ENCODE measurements at places on chromosomes 5 and 9. TPM values are rescaled to one million over a fixed set of nuclear protein-coding genes. Genes with fewer than 3 reads are reported as not detected.

- H3K27ac ChIP-seq, result no peak overlapping the region
- no peaks in the 10 kb centered on the region for H3K36me3 ChIP-seq
- no peak overlapping the region for H3K4me3 ChIP-seq
These were observed 63.1 kb downstream of the HSPA4 start for GRCh38 chr5:133114933-133115310.

- no peaks in the 10 kb centered on the region for H3K27me3 ChIP-seq
- H3K4me3 ChIP-seq, result no peak overlapping the region
- no peak overlapping the region for H3K27ac ChIP-seq
- no peaks in the 10 kb centered on the region for H3K36me3 ChIP-seq
- no peaks in the 10 kb centered on the region for H3K4me1 ChIP-seq
These were observed 360.1 kb upstream of the C9orf72 start for GRCh38 chr9:27933210-27934025.

GRCh38 chr5:141039061-141039460 is 12.1 kb upstream of the PCDHB1 start:
- DNase-seq, result no peak
- no peak overlapping the region for H3K4me3 ChIP-seq
- no peak overlapping the region for H3K27ac ChIP-seq
- no peaks in the 10 kb centered on the region for H3K36me3 ChIP-seq

GRCh38 chr5:15376803-15377202 is 123.2 kb upstream of the FBXL7 start:
- no peaks in the 10 kb centered on the region for H3K27me3 ChIP-seq
- H3K27ac ChIP-seq, result no peak overlapping the region
- H3K4me1 ChIP-seq, result no peaks in the 10 kb centered on the region

- no peak overlapping the region for H3K4me3 ChIP-seq
- no peaks in the 10 kb centered on the region for H3K27me3 ChIP-seq
- no peaks in the 10 kb centered on the region for H3K4me1 ChIP-seq
- no peaks in the 10 kb centered on the region for H3K36me3 ChIP-seq
These were observed 70.4 kb downstream of the ARHGEF37 start for GRCh38 chr5:149651686-149652085.

DNA sequence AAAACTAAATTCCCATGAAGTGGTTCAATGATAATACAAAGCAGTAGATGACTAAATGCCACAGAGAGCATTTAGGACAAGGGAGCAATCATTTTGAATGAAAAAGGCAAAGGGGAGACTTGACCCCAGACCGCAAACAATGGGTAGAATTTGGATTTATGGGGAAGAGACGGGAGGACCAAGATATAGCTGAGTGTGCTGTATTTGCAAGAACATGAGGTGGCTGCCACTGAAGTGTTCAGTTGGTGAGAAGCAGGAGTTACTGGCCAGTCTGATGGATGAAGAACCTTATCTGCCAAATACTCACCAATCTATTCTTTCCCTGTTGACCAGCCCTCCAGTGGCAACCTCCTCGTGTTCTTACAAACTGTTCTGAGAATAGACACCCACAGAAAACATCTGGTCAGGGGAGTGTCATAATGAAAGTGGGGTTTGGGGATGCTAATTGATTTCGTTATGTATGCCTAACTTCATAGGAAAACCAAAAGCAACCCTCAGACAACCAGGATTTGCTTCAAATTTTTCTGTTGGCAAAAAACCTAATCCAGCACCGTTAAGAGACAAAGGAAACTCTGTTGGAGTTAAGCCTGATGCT is 19.8 kb downstream of the TDRD7 start:
- H3K27me3 ChIP-seq, result no peaks in the 10 kb centered on the region
- no peaks in the 10 kb centered on the region for H3K4me1 ChIP-seq
- H3K4me3 ChIP-seq, result no peak overlapping the region
- no peak for DNase-seq

- H3K27me3 ChIP-seq, result no peaks in the 10 kb centered on the region
- H3K4me1 ChIP-seq, result peaks cover 19% of the 10 kb centered on the region
- no peak overlapping the region for H3K4me3 ChIP-seq
- no peaks in the 10 kb centered on the region for H3K36me3 ChIP-seq
- H3K27ac ChIP-seq, result no peak overlapping the region
- DNase-seq, result no peak
These were observed 155.6 kb downstream of the SMARCA2 start for GRCh38 chr9:2170722-2171121.

DNA sequence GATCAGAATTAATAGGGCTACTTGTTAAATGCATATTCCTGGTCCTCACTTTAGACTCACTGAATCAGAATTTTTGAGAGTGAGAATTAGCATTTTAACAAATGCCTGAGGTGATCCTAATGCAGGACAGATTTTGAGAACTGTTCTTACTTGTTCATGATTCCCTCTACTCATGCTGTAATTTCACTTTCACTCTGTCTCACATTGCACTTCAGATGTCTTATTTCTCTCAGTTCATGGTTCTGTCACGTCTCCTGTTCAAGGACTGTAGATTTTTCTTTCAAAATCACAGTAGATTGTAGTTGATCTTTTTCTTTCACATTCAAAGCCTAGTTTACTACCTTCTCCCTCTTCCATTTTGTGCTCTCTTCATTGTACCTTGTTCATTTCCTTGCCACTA is 54.3 kb downstream of the ADGRV1 start:
- no peak overlapping the region for H3K27ac ChIP-seq
- no peaks in the 10 kb centered on the region for H3K27me3 ChIP-seq
- no peak overlapping the region for H3K4me3 ChIP-seq
- DNase-seq, result no peak
- no peaks in the 10 kb centered on the region for H3K4me1 ChIP-seq

GRCh38 chr5:58501778-58502417 is 10.7 kb downstream of the GAPT start:
- peaks cover 12% of the 10 kb centered on the region for H3K27me3 ChIP-seq
- no peaks in the 10 kb centered on the region for H3K36me3 ChIP-seq
- DNase-seq, result no peak
- H3K4me1 ChIP-seq, result no peaks in the 10 kb centered on the region

- H3K4me3 ChIP-seq, result no peak overlapping the region
- peaks cover 9% of the 10 kb centered on the region for H3K4me1 ChIP-seq
- H3K27ac ChIP-seq, result no peak overlapping the region
- DNase-seq, result no peak
- H3K27me3 ChIP-seq, result no peaks in the 10 kb centered on the region
These were observed 5.1 kb downstream of the BHMT2 start for GRCh38 chr5:79074641-79075040.

DNA sequence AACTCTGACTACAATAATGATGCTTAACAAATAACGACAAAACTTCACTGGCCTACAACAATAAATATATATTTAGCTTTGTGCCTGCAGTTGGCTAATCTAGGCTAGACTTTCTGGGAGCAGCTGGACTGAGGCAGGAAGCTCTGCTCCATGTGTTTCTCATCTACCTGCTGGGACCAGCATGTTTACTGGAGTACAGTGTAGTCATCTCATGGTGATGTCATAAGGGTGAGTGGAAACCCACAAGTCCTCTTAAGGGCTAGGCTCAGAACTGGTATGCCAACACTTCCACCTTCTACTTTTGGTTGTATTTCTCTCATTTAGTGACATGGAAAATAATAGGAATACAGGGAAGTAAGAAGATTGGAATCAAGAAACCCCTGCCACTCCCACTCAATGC is 85.7 kb upstream of the NIPBL start:
- H3K27me3 ChIP-seq, result no peaks in the 10 kb centered on the region
- H3K4me1 ChIP-seq, result no peaks in the 10 kb centered on the region
- H3K36me3 ChIP-seq, result no peaks in the 10 kb centered on the region

DNA sequence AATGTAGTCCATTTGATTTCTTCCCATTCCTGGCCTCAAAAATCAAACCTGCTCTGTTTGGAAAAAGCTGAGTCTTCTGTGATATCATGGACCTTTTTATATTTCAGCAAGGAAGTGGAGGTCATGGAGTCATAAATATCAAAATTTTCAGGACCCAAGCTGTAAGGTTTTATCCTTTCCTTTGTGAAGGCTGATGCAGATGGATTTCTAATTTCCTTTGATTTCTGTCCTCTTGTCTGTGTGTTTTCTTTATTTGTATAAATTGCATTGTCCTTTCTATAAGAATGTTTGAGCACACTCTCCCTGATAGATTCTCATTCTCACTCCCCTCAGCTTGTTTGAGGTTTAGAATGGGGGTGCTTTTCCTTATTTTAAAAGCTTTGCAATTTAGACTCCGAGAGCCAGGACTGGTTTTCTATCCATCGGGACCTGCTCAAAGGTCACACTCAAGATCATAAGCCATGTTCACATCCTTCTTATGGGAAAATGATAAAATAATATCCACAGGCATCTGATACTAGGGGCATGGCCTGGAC is 127.4 kb upstream of the TMEM161B start:
- H3K4me1 ChIP-seq, result no peaks in the 10 kb centered on the region
- H3K36me3 ChIP-seq, result no peaks in the 10 kb centered on the region
- H3K27me3 ChIP-seq, result no peaks in the 10 kb centered on the region
- no peak overlapping the region for H3K4me3 ChIP-seq
- no peak overlapping the region for H3K27ac ChIP-seq

DNA sequence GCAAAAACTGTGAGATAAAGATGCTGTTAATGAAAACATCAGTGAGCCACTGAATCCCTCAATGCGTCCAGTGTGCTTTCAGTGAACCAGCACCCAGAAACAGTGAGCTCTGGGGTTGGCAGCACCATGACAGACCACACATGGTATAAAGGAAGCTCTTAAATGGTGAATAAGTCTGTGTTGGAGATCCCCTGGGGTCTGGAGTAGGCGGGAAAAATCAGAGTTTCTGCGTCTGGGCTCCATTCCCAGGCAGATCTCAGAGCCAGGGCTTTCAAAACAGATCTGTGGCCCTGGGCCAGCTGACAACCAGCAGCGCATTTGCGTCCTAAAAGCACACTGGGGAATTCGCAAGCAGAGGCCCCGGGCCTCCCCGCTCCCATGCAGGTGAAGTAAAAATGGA is 233.5 kb downstream of the FRMD3 start:
- DNase-seq, result peak; percentile 93
- no peaks in the 10 kb centered on the region for H3K36me3 ChIP-seq
- H3K27ac ChIP-seq, result peak overlapping the region; percentile 6
- no peak overlapping the region for H3K4me3 ChIP-seq

GRCh38 chr9:132324425-132324824 is 30.4 kb downstream of the SETX start:
- DNase-seq, result no peak
- H3K27me3 ChIP-seq, result no peaks in the 10 kb centered on the region
- H3K4me1 ChIP-seq, result peaks cover 20% of the 10 kb centered on the region
- H3K27ac ChIP-seq, result no peak overlapping the region
- H3K36me3 ChIP-seq, result peaks cover 85% of the 10 kb centered on the region
- no peak overlapping the region for H3K4me3 ChIP-seq

- H3K27ac ChIP-seq, result peak overlapping the region; percentile 14
- peak overlapping the region; percentile 17 for H3K4me3 ChIP-seq
- no peaks in the 10 kb centered on the region for H3K36me3 ChIP-seq
- H3K4me1 ChIP-seq, result peaks cover 20% of the 10 kb centered on the region
- DNase-seq, result no peak
These were observed 32.6 kb upstream of the RXRA start for GRCh38 chr9:134293611-134294152.

DNA sequence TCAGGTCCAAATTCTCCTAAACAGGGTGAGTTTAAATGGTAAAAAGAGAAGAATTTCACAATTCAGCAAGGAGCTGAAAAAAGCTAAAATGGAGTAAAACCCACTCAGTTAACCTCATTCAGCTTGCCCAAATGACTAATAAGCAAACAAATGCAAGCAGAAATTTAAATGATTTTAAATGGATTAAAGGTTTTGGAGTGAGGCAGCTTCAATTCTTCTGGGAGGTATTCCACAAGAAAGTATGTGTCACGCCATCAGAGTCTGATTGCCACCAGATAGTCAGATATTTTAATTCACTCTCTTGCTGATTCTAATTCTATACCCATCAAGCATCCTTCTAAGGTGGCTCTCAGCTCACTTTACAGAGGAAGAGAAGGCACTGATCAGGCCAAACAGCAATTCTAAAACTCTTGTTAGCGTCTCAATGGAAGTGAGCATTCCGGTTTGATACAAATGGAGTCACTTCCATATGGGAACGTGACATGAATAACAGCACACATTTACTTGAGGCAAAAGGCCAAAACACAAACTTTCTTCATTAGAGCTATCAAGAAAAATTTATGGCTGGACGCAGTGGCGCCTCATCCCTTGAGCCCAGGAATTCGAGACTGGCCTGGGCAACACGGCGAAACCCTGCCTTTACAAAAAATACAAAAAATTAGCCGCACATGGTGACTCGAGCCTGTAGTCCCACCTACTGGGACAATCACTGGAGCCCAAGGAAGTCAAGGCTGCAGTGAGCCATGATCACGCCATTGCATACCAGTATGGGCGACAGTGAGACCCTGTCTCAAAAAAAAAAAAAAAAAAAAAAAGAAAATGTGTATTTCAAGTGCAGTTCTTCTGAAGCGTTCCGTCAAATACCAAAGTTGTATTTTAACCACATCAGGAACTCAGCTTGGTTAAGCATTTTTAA is 2.0 kb downstream of the CLK4 start:
- peak overlapping the region; percentile 84 for H3K4me3 ChIP-seq
- peaks cover 30% of the 10 kb centered on the region for H3K4me1 ChIP-seq
- H3K27ac ChIP-seq, result peak overlapping the region; percentile 95
- H3K36me3 ChIP-seq, result peaks cover 32% of the 10 kb centered on the region
- DNase-seq, result no peak

DNA sequence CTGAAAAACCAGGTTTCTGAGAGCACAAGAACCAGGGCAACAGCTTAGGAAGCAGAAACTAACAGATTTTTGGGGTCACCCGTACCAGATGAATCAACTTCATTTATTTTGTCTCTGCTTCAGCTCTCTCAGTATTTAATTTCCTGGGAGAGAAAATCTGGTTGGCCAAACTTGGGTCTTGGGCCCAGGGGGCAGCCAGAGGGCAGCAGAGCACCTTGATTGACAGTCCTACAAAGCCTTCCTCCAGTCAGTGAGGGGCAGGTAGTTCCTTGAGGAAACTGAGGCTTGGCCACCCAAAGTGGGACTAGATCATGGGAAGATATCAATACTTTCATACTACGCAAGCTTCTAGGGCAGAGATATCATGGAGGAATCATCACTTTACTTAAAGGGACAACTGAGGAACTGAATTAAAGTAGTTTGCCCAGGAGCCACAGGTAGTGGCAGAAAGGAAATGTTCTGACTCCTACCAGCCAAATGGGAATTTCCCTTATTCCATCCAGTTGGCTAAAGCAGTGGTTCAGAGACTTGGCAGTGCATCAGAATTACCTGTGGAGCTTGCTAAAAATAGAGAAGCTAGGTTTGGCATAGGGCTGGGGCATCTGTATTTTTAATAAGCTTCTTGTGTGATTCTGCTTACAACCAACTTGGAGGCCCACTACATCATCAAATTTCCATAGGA is 21.5 kb upstream of the ARHGAP26 start:
- no peak overlapping the region for H3K27ac ChIP-seq
- no peak overlapping the region for H3K4me3 ChIP-seq
- no peaks in the 10 kb centered on the region for H3K36me3 ChIP-seq
- H3K4me1 ChIP-seq, result peaks cover 35% of the 10 kb centered on the region
- peak; percentile 23 for DNase-seq

The ANGPTL2 gene
- total RNA-seq, result 40.4 TPM

The C5orf46 gene
- not detected for total RNA-seq

The TAF11L5 gene
- total RNA-seq, result not detected

The PCDHGA8 gene
- 8.4 TPM for total RNA-seq

The PCDHA11 gene
- total RNA-seq, result not detected

The ISL1 gene
- not detected for total RNA-seq

Data from heart right ventricle (tissue), 16 donors.